ENCODE measurements at places on chromosomes 16 and 17.

GRCh38 chr17:15349119-15349518, 7.7 kb upstream of the TEKT3 start:
- no peak for DNase-seq

GRCh38 chr17:8956465-8956902, 9.0 kb downstream of the PIK3R5 start:
- DNase-seq = no peak

DNA sequence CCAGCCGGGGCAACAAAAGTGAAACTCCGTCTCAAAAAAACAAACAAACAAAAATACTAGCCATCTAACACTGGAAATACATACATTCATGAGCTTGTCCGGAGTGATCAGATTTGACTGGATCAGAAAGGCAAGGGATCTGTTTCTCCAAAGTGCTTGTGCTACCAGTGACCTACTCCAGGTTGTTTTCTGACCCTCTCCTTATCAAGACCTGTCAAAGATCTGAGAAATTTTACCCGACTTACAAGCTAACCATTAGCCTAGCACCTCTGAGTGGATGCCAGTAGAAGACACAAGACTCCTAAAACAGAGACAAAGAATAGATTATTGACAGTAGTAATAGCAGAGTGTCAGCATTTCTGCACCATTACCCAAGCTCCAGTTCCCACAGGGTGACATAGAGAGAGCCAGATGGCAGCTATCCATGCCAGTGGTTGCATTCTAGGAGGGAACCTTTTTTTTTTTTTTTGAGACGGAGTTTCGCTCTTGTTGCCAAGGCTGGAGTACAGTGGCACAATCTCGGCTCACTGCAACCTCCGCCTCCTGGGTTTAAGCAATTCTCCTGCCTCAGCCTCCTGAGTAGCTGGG, 9.8 kb downstream of the ASPA start:
- no peak for DNase-seq

- no peak for DNase-seq
These were observed 14.4 kb downstream of the SYCE1L start for GRCh38 chr16:77213542-77214106.

- no peak for DNase-seq
These were observed 187.9 kb downstream of the CNTNAP4 start for GRCh38 chr16:76464955-76465620.

GRCh38 chr17:74079537-74080300, 123.8 kb upstream of the RPL38 start:
- no peak for DNase-seq

- DNase-seq = no peak
These were observed 6.7 kb downstream of the RPUSD1 start for GRCh38 chr16:781346-782010.

- no peak for DNase-seq
These were observed 161.4 kb upstream of the RPL38 start for GRCh38 chr17:74041869-74042640.

GRCh38 chr17:79071161-79071740, 3.4 kb upstream of the ENGASE start:
- no peak for DNase-seq

DNA sequence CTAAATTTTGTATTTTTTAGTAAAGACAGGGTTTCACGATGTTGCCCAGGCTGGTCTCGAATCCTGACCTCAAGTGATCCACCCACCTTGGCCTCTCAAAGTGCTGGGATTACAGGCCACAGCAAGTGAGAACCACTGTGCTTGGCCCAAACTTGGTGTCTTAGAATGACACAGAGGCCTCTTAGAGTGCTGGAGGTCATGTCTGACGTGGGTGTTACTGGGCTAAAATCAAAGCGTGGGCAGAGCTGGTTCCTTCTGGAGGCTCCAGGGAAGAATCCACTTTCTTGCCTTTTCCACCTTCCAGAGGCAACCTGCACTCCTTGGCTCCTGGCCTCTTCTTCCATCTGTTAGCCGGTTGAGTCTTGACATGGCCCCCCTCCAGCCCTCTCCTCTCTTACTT, 53.8 kb downstream of the IRF8 start:
- no peak for DNase-seq

DNA sequence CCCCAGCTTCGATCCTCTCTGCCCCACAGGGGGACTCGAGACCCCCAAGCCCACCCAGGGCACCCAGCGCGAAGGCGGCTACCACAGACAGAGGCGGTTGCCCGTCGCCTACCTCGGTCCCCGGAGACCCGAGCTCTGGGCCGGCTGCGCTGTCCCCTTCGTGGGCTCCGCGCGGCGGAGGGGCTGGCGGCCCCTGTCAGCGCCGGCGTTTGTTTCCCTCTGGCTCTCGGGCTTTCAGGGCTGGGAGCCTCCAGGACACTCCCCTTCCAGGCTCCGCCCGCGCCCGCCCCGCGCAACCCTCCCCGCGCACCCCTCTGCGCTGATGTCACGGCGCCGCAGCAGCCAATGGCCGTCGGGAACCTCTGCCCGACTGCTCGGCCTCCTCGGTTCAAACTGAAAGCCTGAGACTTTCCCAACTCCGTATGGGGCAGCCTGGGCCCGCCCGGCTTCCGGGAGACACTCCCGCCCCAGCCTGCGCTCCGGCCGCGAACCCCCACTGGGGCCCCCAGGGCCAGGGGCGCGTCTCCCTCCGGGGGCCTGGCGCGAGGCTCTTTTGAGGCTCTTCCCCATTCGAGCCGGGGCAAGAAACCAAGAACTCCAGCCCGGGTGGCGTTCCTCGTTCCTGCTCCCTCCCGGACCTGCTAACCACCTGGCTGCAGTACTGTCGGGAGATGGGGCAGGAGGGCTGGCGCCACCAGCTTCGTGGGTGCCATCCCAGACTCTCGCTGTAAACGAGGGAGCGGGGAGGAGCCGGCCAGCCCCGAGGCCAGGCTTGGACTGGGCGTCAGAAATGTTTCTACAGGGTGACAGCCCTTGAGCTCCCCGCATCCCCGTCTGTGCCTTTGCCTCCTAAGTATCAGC, at the start of gene CDC42EP4:
Gene CDC42EP4 (minus strand): TSS at position 221 of the 861 bp plus-strand sequence. CDS start 25,501 bp downstream, outside the sequence.
- peak; percentile 83 for DNase-seq

GRCh38 chr17:79213305-79213704, 138.7 kb downstream of the ENGASE start:
- DNase-seq = no peak

DNA sequence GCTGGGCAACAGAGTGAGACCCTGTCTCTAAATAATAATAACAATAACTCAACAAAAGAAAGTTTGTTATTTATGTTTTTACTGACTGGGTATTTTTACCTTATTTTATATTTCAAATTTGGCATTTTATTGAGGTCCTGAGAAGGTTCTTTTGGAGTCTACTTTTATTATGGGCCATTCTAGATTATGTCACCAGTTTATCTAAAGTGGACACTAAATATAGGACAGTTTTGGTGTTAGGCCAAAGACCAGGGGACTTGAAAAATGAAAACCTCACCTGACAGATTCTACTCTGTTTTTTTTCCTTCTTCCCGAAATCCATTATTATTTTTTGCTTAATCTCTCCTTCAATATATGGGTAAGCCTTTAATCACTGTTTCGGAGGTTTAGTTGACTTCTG, 8.1 kb downstream of the FTO start:
- DNase-seq = no peak

DNA sequence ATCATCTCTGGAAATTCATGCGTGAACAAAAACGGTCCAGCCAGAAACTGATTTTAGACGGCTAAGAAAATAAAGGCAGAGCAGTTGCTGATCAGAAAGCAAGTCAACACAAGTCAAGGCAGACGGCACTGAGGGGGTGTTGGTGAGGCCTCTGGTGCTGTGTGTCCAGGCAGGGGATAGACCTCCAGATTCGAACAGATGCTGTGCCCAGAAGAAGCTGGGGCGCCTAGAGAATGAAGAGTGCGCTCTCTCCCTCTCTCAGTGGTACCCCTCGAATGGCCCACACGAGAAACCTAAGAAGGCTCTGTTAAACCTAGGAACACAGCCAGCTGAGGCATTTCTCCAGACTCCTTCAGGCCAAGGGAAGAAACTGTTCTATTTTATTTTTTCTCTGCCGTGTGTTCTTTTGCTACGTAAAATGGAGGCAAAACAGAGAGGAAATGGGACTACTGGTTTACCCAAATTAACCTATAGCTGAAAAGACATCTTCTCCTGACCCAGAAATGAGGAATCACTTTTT, 178.3 kb downstream of the PMP22 start:
- no peak for DNase-seq

DNA sequence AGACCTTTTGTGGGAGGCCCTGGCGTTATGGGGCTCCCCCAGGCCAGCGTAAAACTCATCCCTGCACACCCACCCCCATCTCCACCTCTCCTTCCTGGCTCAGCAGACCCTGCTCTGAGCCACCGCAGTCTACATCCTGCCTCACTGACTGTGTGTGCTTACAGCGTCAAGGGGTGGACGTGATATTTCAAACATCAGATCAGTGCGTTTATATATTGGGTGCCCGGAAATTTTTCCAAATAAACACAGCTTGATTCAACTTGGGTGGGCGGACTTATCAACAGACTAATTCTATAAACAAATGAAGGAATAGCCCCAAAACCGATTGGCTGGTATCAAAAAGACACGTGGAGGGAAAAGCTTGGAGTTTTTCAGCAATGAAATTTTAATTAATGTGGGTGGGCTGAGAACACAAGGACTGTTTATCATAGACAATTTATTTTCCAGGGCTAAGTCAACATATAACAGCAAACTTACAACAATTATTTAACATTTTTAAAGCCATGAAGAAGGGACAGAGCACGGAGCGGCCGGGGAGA, at the start of gene FOXL1:
Gene FOXL1 (plus strand): TSS at position 489 of the 539 bp plus-strand sequence. CDS start 175 bp downstream, outside the sequence.
- DNase-seq = no peak

DNA sequence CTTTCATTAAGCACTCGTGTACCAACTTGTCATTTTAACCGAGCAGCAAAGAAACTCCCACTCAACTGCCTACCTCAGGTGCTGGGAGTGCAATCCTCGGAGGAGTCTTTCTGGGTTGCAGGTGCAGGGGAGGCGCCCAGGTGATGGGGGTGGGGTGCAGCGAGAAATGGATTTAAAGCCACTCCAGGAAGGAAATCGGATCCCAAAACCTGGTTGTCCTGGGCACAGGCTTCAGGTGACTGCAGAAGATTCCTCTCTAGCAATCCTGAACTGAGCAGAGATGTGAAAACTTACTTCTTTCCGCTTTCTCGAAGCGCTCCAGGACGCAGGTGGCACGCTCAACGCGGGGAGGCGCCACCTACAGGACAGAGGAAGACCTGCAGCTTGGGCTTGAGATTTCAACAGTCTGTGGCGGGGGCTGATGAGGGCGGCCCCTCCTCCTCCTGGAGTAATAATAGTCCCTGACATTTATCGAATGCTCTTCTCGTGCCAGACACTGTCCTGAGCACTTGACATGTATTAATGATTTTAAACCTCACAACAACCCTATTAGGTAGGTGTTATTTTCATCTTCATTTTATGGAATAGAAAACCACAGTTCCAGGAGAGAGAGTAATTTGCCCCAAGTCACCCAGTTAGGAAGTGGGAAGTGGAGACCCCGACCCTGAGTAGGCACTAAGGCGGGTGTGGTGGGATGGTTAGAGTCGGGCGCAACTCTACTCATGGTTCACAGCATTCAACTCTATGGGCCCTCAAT, 27.2 kb upstream of the SKAP1 start:
- DNase-seq = peak; percentile 89

DNA sequence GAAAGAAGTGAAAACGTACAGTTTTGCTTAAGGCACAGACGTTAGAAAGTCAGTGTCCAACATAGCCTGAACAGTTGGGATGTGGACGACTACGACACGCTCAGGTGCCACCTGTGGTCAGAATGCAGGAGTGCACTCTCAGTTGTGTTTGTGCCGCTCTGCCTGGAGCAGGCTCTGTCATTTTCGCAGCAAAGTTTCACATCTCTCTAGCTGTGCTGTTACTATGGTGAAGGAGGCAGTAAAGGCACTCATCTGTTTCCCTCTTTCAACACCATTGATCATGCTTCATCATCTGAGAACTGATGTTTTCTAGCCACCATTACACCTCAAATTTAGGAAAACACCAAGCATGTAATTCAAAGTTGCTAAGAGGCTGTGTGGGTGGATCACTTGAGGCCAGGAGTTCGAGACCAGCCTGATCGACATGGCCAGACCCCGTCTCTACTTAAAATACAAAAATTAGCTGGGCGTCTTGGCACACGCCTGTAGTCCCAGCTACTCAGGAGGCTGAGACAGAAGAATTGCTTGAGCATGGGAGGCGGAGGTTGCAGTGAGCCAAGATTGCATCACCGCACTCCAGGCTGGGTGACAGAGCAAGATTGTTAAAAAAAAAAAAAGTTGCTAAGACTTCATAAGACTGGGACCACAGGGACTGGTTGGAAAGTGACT, 44.9 kb upstream of the DNAJA2 start:
- peak; percentile 58 for DNase-seq

- no peak for DNase-seq
These were observed 48.0 kb upstream of the METRNL start for GRCh38 chr17:83031321-83031945.

DNA sequence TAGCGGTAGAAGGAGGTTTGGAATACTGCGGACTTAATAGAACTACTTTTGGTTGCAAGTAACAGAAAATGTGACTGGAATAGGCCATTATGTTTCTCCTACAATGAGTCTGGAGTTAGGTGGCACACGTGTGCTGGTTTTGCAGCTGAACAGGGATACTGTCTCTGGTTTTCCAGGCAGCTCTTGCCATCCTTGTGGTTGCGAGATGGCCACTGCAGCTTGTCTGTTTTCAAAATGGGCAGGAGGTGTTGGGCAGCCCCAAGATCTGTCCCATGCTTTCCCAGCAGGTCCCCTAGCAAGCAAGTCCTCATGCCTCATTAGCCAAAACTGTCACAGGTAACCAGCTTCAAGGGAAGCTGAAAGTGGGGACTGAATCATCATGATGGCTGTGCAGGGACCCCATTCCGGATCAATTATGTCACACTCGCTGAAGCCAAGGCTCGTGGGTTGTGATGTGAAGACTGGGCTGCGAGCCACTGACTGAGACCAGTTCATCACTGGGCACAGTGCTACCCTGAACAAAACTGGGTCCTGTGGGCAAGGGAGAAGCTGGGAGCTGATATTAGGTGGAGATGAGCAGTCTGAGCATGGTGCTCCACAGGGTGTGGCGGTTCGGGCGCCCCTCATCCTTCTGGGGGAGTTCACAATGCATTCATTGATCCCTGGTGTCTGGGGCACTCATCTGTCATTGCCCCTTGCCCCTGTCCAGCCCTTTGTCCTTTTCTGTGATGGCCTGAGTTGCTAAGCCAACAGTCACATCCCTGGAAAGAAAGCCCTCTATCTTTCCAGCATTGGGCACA, 82.1 kb downstream of the KSR1 start:
- no peak for DNase-seq

- DNase-seq = no peak
These were observed 187.6 kb downstream of the RGS9 start for GRCh38 chr17:65324611-65325342.

DNA sequence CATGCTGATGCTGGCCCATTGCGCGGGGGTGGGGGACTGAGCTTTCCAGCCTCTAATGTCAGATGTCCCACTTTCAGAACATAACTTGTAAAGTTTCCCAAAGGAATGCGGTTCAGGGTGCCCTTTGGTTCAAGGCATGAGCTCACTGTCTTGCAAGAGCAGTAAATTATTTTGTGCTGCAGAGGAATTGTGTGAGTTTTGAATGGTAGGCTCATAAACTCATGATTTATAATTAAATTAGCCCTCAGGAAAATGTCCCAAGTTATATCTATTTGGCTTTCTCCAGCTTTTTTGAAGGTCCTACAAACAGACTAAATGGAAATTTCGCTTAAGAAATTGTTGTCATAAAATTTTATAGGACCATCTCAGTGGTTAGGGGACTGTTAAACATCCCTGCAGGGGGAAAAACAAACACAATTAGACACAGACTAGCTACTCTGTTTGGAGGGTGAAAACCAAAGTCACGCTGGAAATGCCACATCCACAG, 321.8 kb downstream of the HS3ST3B1 start:
- no peak for DNase-seq

- DNase-seq = no peak
These were observed 23.7 kb downstream of the ALOX15 start for GRCh38 chr17:4617590-4618351.

All from common myeloid progenitor, CD34-positive (primary cell).